Activated CD8-positive, alpha-beta memory T cell treated with anti-CD3 and anti-CD28 coated beads for 1 hour (primary cell): ENCODE measurements at places on chromosomes 6 and 20.

- DNase-seq = no peak
Measured at GRCh38 chr20:60035486-60035885, 77.3 kb downstream of the CDH26 start.

GRCh38 chr20:64104667-64105451 lies 2.5 kb downstream of the NPBWR2 start:
- DNase-seq = no peak

DNA sequence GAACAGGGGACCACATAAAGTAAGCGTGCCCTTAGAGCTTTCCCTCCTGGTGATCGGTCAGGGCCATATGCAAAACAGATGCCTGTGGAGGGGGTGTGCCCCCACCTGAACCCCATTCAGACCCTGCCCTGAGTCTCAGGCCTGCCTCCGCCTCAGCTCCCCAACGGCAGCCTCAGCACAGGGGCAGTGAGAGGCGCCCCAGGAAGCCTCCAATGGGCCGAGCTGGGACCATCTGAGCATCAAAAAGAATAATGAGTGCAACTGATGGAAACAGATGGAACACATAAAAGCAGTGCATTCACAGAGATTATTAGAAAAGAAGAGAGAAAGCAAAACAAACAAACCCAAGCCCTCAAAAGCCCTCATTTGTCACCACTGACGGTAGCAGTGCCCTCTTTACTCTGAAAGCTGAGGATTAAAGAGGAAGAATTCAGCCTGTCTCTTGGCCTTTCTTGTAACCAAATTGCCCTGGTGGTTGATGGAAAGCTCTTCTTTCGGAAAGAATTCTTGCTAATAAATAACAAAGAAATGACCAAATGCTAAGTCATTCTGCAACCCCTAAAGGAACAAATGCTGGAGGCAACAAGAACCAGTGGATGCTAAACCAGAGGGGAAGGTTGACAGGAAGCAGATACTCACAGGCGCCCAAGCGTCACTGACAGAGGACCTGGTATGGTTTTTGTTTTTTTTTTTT lies 6.8 kb downstream of the ADISSP start:
- DNase-seq = no peak

- DNase-seq = no peak
Measured at GRCh38 chr6:74798302-74798701, 407.6 kb downstream of the COL12A1 start.

DNA sequence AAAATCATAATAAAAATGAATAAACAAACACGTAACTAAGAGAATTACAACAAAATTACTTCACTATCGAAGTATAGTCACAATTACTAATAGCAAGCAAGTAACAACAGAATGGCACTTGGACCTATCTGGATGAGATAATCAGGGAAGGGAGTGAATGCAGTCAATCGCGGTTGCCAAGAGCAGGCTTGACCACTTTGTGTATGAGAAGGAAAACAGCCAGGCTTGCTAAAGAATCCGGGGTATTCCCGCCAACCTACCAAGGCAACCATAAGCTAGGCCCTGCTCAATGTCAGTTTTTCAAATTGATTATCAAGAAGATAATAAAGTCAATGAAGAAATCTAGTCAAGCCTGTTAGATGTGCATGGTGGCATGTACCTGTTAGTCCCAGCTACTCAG lies 39.7 kb downstream of the PXDC1 start:
- no peak for DNase-seq

- no peak for DNase-seq
Measured at GRCh38 chr6:41247288-41247865, 19.2 kb downstream of the TREML4 start.

DNA sequence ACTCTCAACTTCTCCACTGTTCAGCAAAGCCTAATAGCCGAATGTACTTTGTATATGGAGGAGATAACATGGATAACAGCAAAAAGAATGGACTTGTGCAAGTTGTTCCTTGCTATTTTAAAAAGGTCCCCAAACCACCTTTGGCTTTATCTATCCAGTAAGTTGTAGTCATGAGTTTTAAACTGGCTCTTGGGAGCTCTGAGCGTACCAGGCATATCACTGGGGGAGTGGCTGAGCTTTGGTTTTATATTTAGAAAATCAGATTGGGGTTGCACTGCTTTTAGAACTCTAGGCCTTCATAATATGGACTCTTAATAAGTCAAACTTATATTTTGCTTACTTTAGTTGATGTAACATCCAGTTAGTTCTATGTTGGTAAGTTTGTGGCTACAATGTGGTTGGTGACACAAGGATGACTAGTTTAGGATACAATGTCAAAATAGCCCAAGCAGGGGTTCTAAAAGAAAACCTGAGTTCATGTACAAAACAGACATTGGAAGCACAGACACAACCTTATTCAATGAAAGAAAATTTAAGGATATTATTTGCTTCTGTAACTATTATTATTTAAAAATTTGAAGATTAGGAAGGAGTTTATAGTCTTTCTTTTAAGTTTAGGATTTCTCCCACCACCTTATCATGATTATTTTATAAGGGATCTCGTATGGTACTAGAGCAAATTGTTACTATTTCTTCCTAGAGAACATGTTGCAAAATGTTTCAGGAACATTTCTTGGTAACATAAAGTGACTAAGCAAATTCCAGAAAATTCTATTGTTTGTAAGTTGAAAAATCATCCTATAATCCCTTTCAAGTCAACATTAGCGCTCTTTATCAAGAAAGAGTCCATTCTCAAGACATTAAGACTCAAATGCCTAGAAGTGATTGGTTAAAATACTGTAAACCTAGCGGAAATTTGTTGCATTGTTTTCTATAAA lies 165.8 kb upstream of the SUPT3H start:
- no peak for DNase-seq

- DNase-seq = no peak
Measured at GRCh38 chr20:21507400-21508229, 6.2 kb downstream of the NKX2-2 start.

GRCh38 chr20:20568604-20569205 lies 143.7 kb downstream of the RALGAPA2 start:
- DNase-seq = no peak

DNA sequence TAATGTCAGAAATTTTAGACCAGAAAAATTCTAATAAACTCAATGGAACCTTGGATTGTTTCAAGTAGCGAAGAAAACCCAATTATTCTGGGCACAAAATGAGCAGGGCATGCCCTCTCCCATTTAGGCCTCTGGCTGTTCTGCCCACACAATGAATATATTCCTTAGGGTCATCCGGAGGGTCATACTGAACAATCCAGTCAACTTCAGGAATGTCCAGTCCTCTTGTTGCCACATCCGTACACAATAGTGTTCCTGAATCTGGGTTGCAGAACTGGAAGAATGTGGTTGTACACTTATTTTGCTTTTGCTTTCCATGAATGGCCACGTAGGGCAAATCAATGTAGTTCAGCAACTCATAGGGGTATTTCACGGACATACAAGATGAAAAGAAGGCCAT lies 23.4 kb upstream of the RNF144B start:
- no peak for DNase-seq

DNA sequence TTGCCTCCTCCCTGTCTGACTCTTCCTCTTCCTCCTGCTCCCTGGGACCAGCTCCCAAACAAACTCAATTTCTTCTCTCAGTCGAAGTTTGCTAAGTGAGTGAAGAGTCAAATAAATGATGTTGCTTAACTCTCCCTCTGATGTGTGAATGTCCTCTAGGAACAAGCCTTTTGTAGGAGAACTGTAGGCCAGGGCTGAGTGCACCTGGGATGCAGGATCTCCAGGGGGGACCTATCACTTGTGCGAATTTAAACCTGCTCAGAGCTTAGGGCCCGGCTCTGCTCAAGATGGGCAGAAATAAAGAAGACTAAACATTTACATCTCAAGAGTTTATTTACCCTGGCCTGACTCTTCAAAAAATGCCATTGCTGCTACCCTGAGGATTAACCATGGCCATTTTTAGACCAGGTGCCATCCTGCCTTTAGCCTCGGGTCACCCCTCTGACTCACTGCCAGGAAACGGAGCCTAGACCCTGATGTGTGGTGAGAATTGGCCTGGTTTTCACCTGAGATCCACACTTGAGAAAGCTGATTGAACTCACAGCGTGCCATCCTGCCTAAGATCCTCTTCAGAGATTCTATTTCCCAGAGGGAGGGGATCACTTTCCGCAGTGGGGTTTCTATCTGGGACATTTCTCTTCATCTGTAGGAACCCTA lies 63.6 kb upstream of the CD93 start:
- no peak for DNase-seq

GRCh38 chr6:139852488-139853140 lies 478.2 kb upstream of the CITED2 start:
- no peak for DNase-seq

DNA sequence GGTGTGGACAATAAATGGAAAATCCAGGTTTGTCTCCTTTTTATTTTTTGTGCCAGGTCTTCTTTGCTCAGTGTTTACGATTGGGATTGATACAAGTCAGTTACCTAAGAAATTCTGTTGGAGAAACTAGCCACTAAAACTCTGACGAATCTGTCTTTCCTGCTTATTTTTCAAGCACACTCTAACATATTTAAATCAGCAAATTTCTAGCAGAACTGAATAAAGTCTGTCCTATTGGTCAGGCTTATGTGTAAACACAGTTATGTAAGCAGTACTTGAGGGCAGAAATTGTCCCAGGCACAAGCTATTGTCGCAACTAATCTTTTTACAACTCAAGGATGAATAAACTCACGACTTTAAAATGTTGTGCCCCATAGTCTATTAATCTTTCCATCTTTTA lies 12.1 kb upstream of the EXOC2 start:
- DNase-seq = no peak

- no peak for DNase-seq
Measured at GRCh38 chr20:22403022-22403631, 181.2 kb downstream of the FOXA2 start.

DNA sequence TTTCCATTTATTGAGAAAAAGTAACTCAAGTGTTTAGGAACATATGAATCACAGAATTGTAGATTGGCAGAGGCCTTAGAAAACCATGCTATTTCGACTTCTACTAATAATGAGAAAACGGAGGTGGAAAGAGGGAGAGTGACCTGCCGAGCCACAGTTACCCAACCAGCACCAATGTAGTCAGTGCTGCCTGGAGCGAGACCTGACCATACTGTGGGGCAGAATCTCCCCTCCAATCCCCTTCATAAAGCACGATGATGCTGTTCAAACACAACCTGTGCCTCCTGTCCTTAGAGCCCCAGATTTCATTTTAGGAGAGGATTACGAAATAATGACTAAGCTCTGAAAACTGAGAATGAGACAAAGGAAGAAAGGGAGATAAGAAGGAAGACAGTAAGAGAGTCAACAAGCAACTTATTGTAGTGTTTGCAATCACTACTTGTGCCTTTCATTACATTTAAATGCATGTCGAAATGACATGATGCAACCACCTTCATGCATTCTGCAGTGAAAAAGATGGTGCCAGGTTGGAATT lies 70.6 kb downstream of the ATXN1 start:
- DNase-seq = no peak

- no peak for DNase-seq
Measured at GRCh38 chr6:126252154-126252553, 87.8 kb upstream of the CENPW start.

DNA sequence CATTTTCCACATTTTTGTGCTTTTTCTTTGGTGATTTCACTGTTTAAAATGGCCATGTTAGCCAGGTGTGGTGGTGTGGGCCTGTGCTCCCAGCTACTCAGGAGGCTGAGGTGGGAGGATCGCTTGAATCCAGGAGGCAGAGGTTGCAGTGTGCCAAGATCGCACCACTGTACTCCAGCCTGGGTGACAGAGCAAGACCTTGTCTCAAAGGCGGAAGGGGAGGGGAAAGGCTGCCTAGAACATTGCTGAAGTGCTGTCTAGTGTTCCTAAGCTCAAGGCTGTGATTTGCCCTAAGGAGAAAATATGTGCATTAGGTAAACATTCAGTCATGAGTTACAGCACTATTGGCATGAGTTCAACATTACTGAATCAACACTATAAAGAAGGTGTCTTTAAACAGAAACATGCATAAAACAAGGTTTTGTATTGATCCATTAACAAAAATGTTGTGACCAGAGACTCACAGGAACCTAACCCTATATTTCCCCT lies 14.0 kb downstream of the ZC2HC1B start:
- no peak for DNase-seq

DNA sequence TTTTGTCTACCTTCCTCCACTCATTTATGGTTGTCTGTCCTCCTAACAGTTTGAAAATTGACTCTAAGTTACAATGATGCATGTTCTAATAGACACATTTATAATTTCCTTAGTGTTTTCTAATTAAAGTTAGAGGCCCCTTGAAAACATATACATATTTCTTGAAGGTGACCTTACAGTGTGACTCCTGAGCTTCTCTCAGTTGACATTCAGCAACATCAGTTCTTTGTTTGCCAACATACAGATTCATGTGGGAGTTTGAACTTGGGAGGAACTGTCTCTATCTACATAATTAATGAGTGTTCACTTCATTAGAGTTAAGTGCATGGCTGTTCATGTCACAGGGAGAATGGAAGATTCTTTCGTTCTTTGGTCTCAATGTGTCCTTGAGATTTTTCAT lies 658.2 kb downstream of the GRIK2 start:
- no peak for DNase-seq

GRCh38 chr20:10492065-10492464 lies 57.0 kb downstream of the SLX4IP start:
- DNase-seq = no peak

GRCh38 chr6:158628542-158628941 lies 16.0 kb downstream of the DYNLT1 start:
- DNase-seq = no peak
